ENCODE measurements at places on chromosomes 12 and 14.

DNA sequence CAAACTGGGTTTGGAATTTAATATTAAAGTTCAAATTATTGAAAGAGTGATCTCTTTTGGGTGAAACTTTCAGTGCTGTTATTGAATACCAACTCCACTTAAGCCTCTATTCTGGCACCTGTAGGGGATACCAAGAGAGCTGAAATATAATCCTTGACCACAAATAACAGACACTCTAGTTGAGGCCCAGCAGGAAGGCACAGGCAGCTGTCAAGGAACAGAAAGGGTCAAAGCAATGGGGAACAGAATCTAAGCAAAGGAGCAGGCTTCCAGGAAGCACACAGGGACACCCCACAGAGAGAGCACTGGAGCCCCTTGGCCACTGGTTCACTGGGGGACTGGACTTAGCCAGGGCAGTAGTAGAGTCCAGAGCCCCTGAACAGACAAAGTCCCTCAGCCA is 120.9 kb upstream of the SFSWAP start:
- no peak for DNase-seq

DNA sequence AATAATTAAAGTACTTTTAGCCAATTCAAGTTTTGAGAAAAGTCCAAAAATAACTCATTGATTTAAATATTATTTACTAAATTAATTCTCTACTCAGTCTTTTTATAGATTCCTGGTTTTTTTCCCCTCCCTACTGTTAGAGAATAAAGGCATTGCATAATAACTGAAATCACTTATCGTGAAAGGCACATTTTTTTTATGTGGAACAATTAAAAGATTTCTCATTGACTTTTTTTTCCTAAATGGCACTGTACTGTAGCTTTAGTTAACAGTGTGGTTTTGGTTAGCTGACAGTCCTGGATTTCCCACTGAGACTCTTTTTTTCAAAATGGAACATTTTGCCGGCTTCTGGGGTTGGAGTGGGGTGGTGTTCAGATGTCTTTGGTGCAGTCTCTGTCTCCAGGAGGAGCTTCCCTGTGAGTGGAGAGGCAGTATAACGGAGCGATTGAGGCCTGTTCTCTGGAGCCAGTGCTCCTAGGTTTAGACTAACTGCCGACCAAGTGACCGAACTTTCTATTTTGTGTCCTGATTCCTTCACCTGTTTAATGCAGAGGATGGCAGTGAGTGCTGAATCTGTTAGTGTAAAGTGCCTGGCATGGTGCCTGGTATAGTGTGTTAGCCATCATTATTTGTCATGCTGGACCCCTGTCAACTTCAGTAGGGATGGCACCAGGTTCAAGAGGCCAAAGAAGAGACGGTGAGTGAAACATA is 117.7 kb downstream of the ADCK1 start:
- DNase-seq: no peak

GRCh38 chr14:46964378-46964777 is 312.8 kb upstream of the RPL10L start:
- no peak for DNase-seq

- DNase-seq: no peak
Observed at GRCh38 chr12:95877622-95878021, 18.9 kb downstream of the SNRPF start.

GRCh38 chr14:87898301-87898700 is 94.7 kb downstream of the GALC start:
- DNase-seq: no peak

- DNase-seq: no peak
Observed at GRCh38 chr12:26121323-26122060, 3.3 kb downstream of the BHLHE41 start.

DNA sequence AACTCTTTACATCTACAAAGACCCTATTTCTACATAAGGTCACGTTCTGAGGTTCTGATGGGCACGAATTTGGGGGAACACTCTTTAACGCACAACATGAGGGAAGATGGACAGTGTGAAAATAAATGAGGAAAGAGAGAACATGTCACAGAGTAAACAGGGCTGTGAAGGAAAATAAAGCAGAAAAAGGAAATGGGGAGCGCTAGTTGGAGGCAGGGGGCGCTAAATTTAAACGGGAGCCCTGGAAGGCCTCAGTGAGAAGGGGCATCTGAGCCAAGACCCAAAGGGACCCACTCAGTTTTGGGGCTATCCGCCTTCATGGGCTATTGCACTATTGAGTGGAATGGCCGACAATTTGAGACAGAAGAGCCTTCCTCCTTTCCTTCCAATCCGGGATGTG is 50.5 kb downstream of the PLXNC1 start:
- DNase-seq: no peak
